Pulmonary artery endothelial cell (primary cell): ENCODE measurements at places on chromosomes 4 and X. TPM values are rescaled to one million over a fixed set of nuclear protein-coding genes. Genes with fewer than 3 reads are reported as not detected.
A peak's percentile ranks its signal among the peaks of the same experiment; 100 is the strongest.

DNA sequence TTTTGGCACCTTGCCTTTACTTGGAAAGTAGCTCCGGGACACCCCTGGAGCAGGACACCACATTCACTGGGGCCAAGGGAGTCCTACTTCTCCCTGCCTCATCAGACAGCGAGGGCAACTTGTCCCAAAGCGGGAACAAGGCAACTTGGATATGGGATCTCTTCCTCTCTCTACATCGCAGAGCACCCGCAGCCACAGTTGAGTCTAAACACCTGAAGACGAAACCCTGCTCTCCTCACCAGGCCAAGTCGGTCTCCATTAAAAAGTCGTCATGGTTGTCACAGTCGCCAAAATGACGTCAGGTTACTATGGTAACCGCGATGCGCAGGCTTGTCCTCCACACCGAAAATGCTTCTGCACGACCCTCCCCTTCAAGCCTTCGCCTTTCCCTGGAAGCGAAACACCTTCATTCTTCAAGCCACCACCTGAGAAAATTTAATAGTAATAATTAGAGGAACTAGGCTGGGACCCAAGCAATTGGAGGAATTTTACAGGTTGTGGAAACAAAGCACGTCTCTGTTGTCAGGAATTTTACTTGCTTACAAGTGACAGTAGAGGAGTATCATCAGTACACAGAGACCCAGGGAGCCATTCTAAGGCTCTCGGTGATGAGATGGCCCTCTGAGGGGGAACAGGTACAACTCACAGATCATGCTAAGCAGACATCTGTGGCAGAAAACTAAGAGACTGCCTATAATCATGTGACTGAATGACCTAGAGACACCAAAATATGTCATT lies 30.5 kb upstream of the TCEAL4 start:
- DNase-seq = peak; percentile 19

- DNase-seq = no peak
These were observed 64.8 kb upstream of the RBPJ start for GRCh38 chr4:26255989-26256388.

The ADD1 gene
- total RNA-seq = 161 and 205 TPM in 2 replicates

DNA sequence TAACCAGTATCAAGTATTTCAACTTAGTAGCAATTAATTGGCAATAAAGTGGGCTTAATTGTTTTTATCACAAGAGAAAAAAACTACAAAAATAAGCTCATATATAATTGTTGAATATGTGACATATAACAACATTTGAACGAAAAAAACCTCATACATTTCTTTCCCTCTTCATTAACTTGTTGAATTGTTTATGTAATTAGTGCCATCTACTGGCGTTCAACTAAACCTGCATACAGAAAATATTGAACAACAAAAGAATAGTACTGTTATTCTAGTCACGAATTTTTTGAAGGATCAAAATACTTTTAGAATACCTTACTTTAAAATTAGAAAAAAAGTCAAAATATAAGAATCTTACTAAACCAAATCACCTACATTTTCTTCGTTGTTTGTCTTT lies 586.5 kb upstream of the FTHL17 start:
- DNase-seq = no peak

GRCh38 chr4:21901831-21902230 lies 46.7 kb downstream of the KCNIP4 start:
- no peak for DNase-seq

- no peak for DNase-seq
These were observed 11.5 kb downstream of the MOSPD2 start for GRCh38 chrX:14884714-14885113.

- no peak for DNase-seq
These were observed 192.6 kb downstream of the AFAP1 start for GRCh38 chr4:7747062-7747385.

- no peak for DNase-seq
These were observed 28.4 kb upstream of the SLC10A7 start for GRCh38 chr4:146550161-146550560.
